ENCODE measurements at places on chromosomes 16 and 17. TPM values are rescaled to one million over a fixed set of nuclear protein-coding genes. Genes with fewer than 3 reads are reported as not detected.

The SOST gene
- not detected for total RNA-seq

The USH1G gene
- total RNA-seq, result 3.5 TPM

The KRT28 gene
- total RNA-seq, result not detected

The OTOP3 gene
- not detected for total RNA-seq

The TVP23A gene
- total RNA-seq, result 4.5 TPM

The SLFN14 gene
- total RNA-seq, result not detected

The SLC52A1 gene
- 1.3 TPM for total RNA-seq

The RABEP1 gene
- 31.3 TPM for total RNA-seq

The PIRT gene
- not detected for total RNA-seq

The KRT27 gene
- total RNA-seq, result not detected

The B9D1 gene
- total RNA-seq, result 63.5 TPM

GRCh38 chr16:13331918-13332317, 430.5 kb downstream of the SHISA9 start:
- no peak for DNase-seq

DNA sequence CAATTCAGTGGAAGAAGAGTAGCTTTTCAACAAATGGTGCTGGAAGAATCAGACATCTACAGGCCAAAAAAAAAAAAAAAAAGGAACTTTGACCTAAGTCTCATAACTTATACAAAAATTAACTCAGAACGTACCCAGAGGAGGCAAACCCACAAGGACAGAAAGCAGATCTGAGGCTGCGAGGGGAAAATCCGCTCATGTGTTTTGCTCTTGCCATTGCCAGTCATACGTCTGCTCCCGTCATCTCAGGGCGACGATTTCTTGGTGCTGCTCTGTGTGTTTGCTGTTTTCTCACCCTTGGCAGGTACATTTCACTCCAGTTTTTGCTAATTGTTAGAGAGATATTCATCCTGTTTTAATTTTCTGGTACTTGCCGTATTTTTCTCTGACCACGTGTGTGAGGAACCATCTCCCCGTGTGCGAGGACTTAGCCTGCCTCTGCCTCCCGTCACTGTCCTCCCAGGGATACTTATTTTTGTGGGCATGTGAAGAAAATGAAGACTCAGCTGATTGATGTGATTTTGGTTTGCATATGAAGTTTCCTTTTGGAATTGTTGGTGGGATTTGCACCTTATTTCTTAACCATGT, 33.4 kb upstream of the ACSF3 start:
- DNase-seq, result no peak

- DNase-seq, result no peak
These were observed 9.6 kb downstream of the G6PC3 start for GRCh38 chr17:44079877-44080821.

GRCh38 chr16:84599521-84600202, 18.2 kb downstream of the COTL1 start:
- DNase-seq, result peak; percentile 93

GRCh38 chr16:50272687-50273381, 6.5 kb downstream of the ADCY7 start:
- no peak for DNase-seq

- DNase-seq, result peak; percentile 21
These were observed 1.7 kb downstream of the AKTIP start for GRCh38 chr16:53501216-53501859.

DNA sequence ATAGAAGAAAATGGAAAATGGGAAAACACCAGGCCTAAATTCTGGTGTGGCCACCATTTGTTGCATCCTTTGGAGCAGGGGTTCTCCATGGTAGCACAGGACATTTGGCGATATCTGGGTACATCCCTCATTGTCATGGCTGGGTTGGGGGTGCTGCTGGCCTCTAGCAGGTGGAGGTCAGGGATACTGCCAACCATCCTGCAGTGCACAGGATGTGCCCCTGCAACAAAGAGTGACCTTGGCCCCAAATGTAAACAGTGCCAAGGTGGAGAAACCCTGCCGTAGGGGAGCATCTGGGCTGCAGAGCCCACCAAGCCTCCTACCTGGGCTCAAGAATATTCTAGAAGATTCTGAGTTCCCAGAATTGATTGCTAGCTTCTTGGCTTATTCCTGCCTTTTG, 27.5 kb downstream of the NKD1 start:
- DNase-seq, result no peak

GRCh38 chr17:62760059-62760944, 47.8 kb downstream of the MARCHF10 start:
- DNase-seq, result no peak

DNA sequence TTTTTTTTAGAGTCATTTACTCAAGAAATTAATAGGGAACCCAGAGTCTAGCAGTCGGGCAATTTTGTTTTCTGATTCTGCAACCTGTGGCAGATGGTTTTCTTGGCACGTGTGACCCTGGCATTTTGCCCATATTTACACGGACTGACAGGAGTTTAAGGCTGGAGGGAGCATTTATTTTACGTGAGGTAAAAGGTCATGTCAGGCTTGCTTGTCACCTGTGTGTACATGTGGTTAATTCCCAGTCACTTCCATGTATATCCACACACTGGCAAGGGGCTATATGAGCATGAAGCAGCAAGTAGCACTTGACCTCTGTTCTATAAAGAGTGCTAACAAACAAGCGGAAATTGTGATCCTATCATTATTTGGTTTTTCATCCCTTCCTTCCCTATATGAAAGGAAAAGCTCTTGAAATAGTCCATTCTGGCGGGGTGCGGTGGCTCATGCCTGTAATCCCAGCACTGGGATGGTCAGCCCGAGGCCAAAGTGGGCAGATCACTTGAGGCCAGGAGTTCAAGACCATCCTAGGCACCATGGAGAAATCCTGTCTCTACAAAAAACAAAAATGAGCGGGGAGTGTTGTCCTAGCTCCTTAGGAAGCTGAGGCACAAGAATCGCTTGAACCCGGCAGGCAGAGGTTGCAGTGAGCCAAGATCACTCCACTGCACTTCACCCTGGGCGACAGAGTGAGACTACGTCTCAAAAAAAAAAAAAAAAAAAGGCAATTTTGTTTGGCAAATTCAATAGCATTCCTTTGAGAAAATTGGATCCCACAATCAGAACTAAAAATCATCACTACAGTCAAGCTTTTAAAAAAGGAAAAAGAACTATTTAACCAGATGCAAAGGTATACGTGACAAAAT, 2.1 kb downstream of the SPAG9 start:
- DNase-seq, result no peak

DNA sequence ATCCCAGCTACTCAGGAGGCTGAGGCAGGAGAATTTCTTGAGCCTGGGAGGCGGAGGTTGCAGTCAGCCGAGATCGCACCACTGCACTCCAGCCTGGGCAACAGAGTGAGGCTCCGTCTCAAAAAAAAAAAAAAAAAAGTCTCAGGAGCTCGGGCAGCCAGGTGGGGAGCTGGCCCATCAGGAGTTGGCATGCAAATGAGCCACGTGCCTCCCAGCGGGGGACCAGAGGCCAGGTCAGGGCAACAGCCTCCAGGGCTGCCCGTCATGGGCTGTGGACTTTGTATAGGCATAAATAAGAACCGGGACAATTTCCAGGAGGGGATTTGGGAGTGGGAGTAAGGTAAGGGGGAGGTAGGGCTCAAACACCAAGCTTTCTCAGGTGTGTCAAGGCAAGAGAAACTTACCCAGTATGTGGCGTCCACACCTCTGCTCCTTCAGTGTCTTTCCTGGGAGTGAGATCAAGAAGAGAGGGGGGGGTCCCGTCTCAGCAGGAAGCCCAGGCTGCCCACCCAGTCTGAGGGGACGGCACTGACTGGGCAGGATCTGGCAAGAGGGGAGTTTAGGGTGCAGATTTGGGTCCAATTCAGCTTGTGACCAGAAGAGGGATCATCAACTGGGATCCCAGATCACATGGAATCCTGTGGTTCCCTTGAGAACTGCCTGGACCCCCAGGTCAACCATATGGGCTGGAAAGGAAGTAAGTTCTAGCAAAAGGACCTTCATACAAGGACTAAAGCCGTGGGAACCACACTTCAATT, 22.3 kb upstream of the G6PC1 start:
- peak; percentile 92 for DNase-seq

DNA sequence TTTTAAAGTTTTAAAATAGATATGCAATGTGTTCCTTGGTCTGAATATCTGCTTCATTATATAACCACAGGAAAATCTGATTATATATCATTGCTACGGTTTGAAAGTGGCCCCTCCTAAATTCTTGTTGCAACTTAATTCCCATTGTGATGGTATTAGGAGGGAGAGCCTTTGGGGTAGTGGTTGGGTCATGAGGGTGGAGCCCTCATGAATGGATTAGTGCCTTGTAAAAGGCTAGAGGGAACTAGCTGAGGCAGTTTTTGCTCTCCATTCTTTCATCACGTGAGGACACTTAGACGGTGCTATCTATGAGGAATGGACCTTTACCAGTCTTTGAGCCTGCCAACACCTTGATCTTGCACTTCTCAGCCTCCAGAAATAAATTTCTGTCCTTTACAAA, 7.6 kb downstream of the ABCA6 start:
- no peak for DNase-seq

- DNase-seq, result no peak
These were observed 46.3 kb upstream of the ZCCHC14 start for GRCh38 chr16:87539113-87539512.

DNA sequence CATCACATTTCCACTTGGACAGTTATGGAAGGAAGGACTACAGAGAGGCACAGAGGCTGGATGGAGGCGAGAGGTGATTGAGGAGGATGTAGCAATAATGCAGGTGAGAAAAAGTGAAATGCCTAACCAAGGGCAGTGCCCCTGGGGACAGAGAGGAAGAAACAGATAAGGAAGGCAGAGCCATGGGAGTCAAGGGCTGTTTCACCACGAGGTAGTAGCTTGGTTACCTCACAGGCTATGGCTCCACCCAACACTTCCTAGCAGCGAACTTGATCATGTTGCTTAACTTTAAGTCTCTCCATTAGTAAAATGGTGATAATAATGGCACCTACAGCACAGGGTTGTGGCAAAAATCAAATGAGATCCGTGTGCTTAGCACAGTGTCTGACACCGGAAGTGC, 83.9 kb downstream of the YPEL2 start:
- no peak for DNase-seq

- no peak for DNase-seq
These were observed 85.9 kb upstream of the SMURF2 start for GRCh38 chr17:64747938-64748540.

DNA sequence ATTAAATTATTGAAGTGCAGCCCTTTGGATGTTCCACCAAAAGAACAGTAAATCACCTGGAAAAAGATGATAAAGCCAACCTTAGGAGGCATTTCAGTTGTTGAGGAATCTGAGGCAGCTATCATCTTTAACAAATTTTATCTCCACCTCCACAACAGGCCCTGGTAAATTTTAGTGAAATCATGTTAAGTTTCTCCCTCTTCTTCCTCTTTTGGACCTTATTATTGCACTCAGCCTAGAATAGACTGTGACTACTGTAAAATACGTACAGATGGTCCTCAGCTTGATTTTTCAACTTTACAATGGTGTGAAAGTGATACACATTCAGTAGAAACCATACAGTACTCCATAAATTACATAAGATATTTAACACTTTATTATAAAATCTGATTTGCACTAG, 90.3 kb downstream of the USP32 start:
- no peak for DNase-seq

GRCh38 chr17:59002848-59003247, 103.8 kb downstream of the TRIM37 start:
- no peak for DNase-seq

DNA sequence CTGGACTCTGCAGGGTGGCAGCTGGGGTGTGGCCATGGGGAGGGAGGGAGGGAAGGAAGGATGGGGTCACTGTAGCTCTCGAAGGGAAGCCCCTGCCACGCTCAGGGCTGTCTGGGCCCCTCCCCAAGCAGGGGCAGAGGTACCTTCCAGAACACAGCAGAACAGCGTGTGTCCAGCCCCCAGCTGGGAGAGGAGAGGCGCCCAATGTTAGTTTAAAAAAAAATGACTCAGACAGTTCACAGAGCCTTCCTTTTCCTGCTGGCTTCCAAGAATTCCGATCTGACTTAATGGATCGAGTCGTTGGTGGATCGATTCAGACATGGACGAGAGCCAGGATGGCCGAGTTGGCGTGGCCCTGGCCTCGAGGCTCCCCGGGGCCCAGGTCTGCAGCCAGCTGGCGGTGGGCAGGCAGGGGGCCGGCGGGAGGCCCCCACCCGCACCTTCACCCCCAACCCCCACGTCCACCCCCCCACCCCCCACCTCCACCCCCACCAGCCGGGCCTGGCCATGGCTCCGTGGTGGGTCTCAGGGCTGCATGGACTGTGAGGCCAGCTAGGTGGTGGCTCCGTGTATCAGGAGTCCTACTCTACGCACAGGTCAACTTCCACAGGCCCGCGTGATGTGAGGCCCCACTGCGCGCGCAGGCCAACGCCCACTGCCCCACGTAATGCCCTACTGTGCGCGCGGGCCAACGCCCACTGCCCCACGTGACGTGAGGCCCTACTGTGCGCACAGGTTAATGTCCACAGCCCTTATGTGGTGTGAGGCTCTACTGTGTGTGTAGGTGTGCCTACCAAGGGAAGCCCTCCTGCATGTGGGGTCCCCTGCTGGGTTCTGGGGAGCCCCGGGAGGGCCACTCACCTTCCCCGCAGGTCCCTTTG, 21.8 kb downstream of the CACNA1H start:
- DNase-seq, result no peak

DNA sequence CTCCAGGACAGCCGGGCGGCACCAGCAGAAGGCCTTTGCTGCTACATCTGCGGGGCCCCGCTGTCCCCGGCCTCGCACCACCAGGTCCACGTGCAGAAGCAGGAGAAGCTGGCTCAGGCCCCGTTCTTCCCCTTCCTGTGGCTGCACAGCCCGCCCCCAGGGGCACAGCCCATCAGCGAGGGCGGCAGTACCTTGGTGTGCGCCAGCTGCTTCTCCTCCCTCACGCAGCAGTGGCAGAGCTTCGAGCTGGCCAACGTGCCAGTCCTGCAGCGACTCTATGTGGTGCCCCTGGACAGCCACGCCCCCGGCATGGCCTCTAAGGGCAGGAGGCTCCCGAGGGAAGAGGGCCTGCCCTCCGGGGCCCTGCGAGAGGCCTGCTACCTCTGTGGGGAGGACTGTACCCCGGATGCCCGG, 58.3 kb upstream of the CIBAR2 start:
- no peak for DNase-seq

- no peak for DNase-seq
These were observed 39.8 kb upstream of the TOM1L1 start for GRCh38 chr17:54860617-54861470.
